ENCODE measurements at places on chromosomes 16 and 17. TPM values are rescaled to one million over a fixed set of nuclear protein-coding genes. Genes with fewer than 3 reads are reported as not detected.

DNA sequence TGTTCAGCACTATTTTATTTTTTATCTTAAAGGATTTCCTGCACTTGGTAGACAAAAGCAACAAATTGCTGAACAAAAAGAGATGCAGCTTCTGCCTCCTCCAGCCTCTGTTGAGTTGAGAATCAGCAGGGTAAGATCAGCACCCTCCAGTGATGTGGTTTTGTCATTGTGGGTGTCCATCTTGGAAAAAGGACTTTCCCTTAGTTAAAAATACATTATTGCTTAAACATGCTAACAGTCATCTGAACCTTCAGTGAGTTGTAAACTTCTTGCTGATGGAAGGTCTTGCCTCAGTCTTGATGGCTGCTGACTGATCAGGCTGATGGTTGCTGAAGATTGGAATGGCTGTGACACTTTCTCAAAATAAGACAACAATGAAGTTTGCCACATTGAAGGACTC is 101.2 kb downstream of the PHKB start:
- DNase-seq: no peak
- no peak overlapping the region for H3K4me3 ChIP-seq
- H3K27ac ChIP-seq: no peak overlapping the region
- H3K4me1 ChIP-seq: no peaks in the 10 kb centered on the region
- H3K36me3 ChIP-seq: no peaks in the 10 kb centered on the region

LCAT gene
- 6.9 TPM for total RNA-seq

DNA sequence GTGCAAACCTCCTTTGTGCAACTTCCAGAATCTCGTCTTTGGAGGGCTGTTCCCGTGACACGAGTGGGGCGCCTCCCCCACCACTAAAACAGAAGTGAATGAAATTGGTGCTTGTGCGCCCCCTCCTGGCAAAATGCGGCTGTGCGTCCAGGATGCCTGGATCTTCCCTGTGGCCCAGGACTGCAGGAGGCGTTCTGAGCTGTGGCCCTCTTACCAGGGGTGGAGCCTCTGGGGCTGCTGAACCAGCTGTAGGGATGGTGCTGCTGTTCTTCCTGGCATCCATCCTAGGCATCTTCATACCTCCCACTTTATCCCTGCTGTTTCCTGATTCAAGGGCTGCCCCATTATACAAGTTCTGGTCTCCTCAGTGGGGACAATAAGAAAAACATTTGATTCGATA is 18.5 kb upstream of the NAGLU start:
- H3K4me3 ChIP-seq: no peak overlapping the region
- peaks cover 8% of the 10 kb centered on the region for H3K4me1 ChIP-seq
- peak overlapping the region; percentile 93 for H3K27ac ChIP-seq

CCDC57 gene
- 57.6 TPM for total RNA-seq

BRIP1 gene
- total RNA-seq: 3.9 TPM
